Activated B cell treated with CpG ODN at 0.5 μM for 24 hours (primary cell): ENCODE measurements at places on chromosomes 11 and 22. TPM values are rescaled to one million over a fixed set of nuclear protein-coding genes. Genes with fewer than 3 reads are reported as not detected.
A peak's percentile ranks its signal among the peaks of the same experiment; 100 is the strongest.

Gene KRTAP5-10
- total RNA-seq = 0.27 TPM in 1 of 2 replicates, not detected in the other

Gene OR6A2
- 0.18 and 0.20 TPM in 2 replicates for total RNA-seq

Gene MED17
- 47.9 and 55.2 TPM in 2 replicates for total RNA-seq

Gene CATSPERZ
- total RNA-seq = not detected in 2 replicates

GRCh38 chr22:49239264-49240015, 588.2 kb downstream of the BRD1 start:
- no peak overlapping the region for H3K4me3 ChIP-seq
- H3K27ac ChIP-seq = no peak overlapping the region
- no peaks in the 10 kb centered on the region for H3K36me3 ChIP-seq

- peak overlapping the region; percentile 94 for H3K4me3 ChIP-seq
- peaks cover 44% of the 10 kb centered on the region for H3K4me1 ChIP-seq
- no peaks in the 10 kb centered on the region for H3K27me3 ChIP-seq
- DNase-seq = peak; percentile 32
- H3K27ac ChIP-seq = peak overlapping the region; percentile 93
- peaks cover 6% of the 10 kb centered on the region for H3K36me3 ChIP-seq
Observed at GRCh38 chr11:9264316-9265210, 587 bp downstream of the DENND5A start.

- no peak overlapping the region for H3K4me3 ChIP-seq
- no peak for DNase-seq
- H3K36me3 ChIP-seq = no peaks in the 10 kb centered on the region
- H3K4me1 ChIP-seq = peaks cover 6% of the 10 kb centered on the region
- no peak overlapping the region for H3K27ac ChIP-seq
Observed at GRCh38 chr22:46547179-46547882, 9.9 kb upstream of the CELSR1 start.

DNA sequence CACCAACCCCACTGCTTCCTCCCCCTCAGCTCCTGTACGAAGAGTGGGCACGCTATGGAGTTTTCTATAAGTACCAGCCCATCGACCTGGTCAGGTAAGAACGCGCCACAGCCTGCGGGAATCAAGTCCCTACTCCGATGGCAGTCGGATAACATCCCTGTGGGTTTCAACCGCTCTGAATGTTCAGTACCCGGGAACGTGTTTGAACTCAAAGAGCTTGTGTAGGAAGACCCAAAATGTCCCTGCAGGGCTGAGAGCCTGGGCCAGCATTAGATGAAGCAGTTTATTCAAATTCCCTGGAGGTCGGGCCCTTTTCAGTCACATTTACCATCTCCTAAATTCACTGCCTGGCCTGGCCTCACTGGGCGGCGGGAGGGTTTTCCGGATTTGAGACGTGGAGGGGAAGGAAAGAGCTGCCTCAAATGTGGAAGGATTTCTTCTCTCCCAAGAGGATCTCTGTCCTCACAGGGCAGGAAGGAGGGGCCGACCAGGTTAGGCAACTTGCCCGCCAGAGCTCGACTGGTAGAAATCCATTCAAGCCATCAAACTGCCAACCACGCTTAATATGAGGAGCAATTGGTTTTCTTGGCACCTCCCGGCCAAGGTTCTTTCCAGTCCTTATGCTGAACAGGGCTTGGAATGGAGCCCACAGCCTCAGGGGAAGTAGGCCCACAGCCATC, 46.3 kb downstream of the ANO1 start:
- DNase-seq = no peak
- H3K27ac ChIP-seq = no peak overlapping the region
- no peaks in the 10 kb centered on the region for H3K27me3 ChIP-seq
- no peak overlapping the region for H3K4me3 ChIP-seq
- no peaks in the 10 kb centered on the region for H3K36me3 ChIP-seq

GRCh38 chr11:59187035-59187434, 15.1 kb downstream of the DTX4 start:
- peaks cover 89% of the 10 kb centered on the region for H3K36me3 ChIP-seq
- no peak overlapping the region for H3K27ac ChIP-seq
- H3K27me3 ChIP-seq = no peaks in the 10 kb centered on the region
- peaks cover 22% of the 10 kb centered on the region for H3K4me1 ChIP-seq

DNA sequence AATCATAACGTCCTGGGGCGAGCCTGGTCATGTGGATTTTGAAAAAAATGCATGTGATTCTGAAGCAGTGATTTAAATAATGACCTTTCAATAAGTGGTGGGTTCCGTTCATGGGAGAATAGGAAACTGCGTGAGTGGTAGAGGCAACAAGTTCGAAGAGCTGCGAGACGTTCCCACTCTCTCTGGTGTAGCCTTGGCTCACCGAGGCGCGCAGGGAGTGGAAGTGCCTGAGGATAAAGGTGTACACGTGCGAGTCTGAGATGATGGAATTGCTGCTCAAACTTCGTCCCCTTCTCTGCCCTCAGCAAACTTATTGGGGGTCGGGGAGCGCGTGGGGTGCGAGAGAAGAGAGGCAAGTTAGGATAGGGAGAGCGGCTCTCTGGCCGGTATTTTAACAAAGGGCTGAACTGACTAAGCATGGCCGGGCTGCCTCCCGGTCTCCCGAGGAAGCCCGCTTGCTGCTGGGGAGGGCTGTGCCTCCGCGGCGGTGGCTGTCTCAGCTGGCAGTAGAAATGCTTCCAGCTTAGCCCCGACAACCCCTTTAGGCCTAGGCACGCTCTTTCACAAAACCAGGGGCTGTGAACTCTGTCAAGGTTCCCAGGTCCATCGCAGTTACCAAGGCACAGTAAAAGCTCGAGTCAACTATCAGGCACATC, 875 bp upstream of the STT3A start:
- peaks cover 58% of the 10 kb centered on the region for H3K4me1 ChIP-seq
- H3K27me3 ChIP-seq = no peaks in the 10 kb centered on the region
- H3K27ac ChIP-seq = peak overlapping the region; percentile 99
- peak overlapping the region; percentile 95 for H3K4me3 ChIP-seq
- peaks cover 26% of the 10 kb centered on the region for H3K36me3 ChIP-seq
- DNase-seq = peak; percentile 52
